EL (cell line): ENCODE measurements at places on chromosomes 13 and 19.
A peak's percentile ranks its signal among the peaks of the same experiment; 100 is the strongest.

DNA sequence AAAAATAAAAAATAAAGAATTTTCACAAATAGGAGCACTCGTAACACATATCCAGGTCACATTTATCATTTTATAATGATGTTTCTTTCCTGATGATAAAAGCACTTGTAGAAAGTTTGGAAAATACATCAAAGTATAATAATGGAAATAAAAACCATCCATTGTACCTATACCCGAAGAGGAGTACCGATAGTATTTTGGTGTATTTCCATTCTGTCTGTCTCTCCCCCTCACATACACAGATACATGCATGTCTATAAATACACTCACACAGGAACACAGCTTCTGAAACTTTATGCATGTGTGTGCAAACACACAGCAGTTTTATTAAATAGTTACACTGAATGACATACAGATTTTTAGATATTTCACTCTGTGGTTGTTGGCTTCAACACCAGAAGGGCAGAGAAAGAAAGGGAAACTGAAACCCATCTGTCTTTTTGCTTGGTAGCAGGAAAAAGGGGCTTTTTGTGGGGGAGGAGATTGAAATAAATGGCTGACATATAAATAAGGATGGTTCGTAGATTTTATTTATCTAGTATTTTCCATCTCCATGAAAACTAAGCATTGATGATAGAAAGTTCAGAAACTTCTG, 114.8 kb downstream of the LRCH1 start:
- peak; percentile 26 for DNase-seq

- DNase-seq = no peak
Measured at GRCh38 chr13:43939086-43939485, 59.4 kb downstream of the LACC1 start.

DNA sequence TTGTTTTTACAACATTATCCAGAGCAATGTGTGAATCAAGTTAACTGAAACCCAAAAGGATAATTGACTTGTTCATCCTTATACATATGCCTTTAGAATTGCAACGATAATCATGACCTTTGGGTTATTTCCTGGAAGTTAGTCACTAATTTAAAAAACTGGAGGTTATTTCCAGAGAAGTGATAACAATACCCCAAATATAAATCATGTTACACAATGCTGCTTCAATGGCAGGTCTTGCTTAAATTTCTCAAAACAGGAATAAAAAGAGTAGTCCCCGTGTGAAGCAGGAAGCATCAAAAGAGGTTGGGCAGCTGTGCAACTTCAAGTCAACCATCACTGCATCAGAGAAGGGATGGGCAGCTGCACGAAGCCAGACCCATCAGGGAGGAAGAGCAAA, 134.4 kb downstream of the EFNB2 start:
- DNase-seq = no peak

DNA sequence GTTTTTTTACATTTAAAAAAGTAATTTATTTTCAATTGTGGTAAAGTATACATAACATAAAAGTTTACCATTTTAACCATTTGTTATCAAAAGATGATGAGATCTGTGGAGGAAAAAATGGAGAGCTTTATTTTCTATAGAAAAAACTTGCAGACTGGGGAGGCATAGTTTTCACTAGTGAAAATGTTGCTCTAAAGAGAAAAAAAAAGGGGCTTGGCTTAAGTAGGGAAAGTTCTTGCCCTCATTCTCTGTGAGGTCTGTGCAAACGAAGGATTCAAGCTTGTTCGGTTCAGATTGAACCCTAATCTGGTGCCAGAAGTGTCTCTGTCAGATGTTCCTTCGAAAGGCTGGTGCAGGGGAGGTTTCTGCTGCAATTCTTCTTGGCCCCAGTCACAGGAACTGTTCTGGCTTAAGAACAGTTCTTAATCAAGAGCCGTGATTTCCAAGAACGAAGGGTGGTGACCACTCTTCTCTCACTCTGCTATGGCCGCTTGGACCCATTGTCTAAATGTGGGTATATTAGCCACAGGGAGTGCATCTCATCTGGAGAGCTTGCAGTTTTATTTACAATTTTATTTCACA, 42.1 kb downstream of the PCCA start:
- no peak for DNase-seq

- DNase-seq = peak; percentile 79
Measured at GRCh38 chr13:30616927-30617314, 799 bp upstream of the USPL1 start.

DNA sequence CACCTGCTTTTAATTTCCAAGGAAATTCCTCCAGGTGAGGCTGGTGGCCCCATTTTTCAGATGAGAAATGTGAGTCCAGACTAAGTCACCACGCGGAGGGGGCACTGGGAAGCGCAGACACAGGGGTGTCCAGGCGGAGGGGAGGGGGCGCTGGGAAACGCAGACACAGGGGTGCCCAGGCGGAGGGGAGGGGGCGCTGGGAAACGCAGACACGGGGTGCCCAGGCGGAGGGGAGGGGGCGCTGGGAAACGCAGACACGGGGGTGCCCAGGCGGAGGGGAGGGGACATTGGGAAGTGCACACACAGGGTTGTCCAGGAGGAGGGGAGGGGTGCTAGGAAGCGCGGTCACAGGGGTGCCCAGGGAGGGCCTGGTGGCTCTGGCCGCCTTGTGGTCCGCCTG, 3.5 kb downstream of the GRK1 start:
- DNase-seq = no peak

DNA sequence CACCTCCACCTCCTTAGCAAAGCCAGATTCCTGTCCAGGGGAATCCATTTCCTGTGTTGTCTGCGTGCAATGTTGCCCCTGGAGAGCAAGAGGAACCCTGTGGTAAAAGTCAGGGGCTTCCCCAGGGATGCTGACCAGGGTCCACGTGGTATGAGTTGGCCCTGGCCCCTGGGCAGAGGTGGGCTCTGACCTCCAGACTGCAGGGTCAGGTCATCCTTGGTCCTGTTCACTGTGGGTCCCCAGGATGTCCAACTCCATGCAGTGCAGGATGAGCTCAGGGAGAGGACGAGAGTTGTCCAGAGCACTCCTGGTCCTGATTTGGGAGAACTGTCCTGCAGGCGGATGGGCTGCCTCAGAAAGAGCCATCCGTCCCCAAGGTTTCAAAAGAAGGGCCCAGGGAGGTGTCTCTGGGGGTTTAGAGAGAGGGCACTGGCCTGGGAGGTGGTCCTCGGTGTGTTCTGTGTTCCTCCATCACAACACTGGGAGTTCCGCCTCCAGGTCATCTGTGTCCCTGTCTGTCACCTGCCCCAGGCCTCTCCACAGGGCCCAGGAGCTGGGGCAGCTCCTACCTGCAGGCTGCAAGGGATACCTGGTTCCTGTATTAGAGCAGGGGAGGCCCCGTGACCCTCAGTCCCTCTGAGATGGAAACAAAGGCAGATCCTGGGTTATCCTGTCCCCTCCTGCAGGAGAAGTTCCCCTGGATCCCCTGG, 1.2 kb upstream of the CEACAM4 start:
- no peak for DNase-seq

DNA sequence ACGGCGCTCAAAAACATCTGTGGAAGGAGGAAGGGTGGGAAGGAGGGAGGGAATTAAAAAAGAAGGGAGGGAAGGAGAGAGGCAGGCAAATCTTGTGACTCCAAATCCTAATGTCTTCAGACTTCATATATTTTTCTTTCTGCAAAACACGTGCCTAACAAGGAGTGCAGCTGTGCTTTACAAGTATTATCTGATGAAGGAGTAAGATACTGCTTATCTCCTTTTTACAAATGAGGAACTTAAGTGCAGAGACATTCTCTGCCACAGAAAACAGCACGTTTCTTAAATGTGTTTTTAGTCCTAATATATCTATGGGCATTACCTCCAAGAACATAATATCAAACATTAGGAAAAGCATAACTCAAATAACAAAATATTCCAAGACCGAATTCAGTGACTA, 6.5 kb downstream of the FLT3 start:
- DNase-seq = no peak
